ENCODE measurements at places on chromosomes 7 and 10.

- DNase-seq: no peak
Measured at GRCh38 chr10:71429929-71430328, 33.2 kb downstream of the CDH23 start.

- no peak for DNase-seq
Measured at GRCh38 chr7:150629347-150629746, 2.8 kb downstream of the GIMAP6 start.

GRCh38 chr7:105006367-105007136 lies 7.5 kb upstream of the KMT2E start:
- DNase-seq: no peak

GRCh38 chr10:77456414-77456813 lies 181.2 kb downstream of the KCNMA1 start:
- DNase-seq: no peak

GRCh38 chr7:131511774-131512535 lies 44.5 kb downstream of the PODXL start:
- DNase-seq: no peak

DNA sequence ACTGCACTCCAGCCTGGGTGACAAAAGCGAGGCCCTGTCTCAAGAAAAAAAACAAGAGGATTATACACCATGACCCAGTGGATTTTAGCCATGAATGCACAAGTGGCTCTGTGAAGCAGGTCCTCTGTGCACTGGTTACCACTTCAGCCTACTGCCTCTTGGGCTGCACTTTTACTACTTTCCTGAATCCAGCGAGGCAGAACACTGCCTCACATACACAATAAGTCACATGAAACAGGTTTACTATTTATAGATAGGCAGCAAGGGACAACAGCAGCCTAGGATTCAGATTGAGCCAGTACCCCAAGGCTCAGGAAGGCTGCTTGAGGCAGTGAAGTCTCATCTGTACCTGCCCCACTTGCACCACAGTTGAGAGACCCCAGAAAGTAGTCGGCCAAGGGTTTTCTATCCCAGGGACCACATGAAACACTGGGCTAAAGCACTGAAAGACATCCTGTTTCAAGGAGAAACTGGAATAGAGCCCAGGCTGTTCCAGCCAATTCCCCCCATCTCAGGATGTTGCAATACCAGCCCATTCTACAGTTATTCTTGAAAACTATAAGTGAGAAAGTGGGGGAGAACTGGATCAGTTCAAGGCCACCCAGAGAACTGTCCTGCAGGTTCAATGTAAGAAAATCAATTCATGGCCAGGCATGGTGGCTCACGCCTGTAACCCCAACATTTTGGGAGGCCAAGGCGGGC lies 10.3 kb upstream of the OGDH start:
- DNase-seq: no peak

DNA sequence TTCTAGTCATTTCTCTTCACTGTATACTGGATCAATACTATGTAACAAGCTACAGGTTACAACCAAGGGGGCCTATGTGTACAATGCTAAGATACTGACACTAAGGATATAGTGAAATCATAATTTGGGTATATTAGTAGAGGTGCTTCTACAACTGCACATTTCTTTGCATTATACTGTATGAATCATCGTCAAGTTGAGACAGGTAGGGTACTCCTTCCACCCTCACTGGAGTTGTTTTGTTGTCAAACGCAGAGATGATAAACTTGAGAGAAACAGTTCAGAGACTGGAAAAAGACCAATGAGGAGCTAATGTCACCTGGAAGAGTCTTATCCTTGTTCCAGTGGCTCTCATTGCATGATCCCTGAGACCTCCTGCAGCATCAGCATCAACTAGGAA lies 208.2 kb upstream of the PRPS1L1 start:
- DNase-seq: no peak

DNA sequence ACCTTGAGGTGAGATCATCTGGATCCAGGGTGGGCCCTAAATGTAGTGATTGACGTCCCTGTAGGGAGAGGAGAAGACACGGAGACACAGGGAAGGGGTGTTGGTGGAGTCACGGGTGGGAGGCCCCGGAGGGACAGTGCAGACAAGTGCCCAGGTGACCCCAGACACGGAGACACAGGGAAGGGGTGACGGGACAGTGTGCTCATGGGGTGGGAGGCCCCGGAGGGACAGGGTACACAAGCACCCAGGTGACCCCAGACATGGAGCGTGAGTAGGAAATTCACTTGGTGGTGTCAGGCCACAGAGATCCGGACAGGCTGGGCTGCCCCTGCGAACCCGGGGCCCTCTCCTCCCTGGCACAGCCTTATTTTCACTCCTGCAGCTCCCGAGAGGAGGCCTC lies 176.9 kb downstream of the PTPRN2 start:
- DNase-seq: no peak

DNA sequence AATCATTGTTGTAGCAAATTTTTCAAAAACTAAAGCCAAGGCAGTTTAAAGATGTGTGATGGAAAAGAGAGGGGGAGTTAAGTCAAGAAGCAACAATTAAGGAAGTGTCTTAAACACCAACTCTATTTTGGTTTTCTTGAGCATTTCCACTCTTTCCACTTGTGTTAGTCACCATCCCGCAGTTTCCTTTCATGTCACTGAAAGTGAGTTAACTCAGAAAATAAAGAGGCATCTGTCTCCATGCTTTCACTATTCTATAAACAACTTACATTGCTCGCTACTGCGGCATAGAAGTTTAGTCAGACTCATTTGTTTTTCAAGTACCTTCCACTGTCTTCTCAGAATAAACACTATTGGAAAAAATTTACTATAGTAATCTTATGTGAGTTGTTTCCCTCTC lies 284.9 kb upstream of the SEMA3D start:
- DNase-seq: no peak

DNA sequence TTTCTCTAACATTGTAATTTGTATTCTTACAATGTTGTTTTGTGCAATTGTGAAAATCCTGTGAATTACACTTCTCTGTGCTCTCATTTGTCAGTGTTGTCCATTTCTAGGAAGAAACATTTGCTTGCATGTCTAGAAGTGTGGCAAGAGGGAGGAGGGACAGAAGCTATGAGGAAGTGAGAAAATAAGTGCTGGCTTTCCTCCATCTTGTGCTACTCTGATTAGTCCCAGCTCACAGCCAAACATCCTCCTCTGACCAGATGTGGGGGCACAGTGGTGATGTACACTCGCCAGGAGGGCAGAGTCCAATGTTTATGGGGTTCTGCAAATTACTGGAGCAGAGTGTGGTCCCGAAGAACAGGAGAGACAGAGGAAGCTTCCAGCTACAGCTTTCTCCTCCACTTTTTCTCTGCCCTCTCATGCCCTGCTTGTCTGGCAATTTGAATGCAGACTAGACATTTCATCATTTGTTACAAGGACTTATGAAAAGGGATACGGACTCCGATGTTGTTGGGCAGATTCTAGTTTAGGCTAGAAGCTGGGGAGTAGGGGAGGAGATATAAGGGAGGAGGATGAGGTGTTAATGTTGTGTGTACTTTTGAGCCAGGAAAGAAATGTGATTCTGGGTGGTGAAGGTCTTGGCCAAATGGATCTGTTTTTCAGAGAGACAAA lies 131.0 kb upstream of the C1GALT1 start:
- DNase-seq: no peak

GRCh38 chr7:24943096-24943948 lies 36.7 kb downstream of the OSBPL3 start:
- DNase-seq: no peak

GRCh38 chr7:31083210-31083786 lies 31.2 kb downstream of the ADCYAP1R1 start:
- DNase-seq: no peak

- no peak for DNase-seq
Measured at GRCh38 chr7:151762583-151763245, 114.2 kb downstream of the PRKAG2 start.

DNA sequence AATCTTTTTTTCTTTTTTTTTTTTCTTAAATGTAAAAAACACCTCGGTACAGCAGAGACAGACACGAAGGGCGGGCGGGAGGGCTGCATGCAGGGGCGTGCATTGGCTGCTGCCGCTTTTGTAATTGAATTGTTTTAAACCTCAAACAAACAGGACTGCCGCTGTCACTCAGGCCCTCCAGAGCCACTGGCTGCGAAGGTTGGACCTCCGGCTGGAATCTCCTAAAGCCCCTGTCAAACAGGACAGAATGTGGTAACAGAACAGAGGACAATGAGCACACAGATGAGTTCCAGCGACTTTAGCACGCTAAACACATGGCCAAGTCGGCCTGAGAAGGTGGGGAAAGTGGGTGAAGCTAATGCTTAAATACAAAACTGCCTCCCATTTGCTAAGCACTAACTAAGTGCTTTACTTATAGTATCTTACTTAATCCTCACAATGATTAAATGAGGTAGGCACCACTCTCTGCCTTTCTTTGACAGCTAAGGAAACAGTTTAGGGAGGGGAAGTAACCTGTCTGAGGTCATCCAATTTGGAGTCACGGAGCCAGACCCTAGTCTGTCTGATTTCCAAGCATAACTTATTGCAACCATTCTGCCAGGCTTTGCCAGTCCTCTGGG lies 3.0 kb upstream of the NDST2 start:
- DNase-seq: no peak

DNA sequence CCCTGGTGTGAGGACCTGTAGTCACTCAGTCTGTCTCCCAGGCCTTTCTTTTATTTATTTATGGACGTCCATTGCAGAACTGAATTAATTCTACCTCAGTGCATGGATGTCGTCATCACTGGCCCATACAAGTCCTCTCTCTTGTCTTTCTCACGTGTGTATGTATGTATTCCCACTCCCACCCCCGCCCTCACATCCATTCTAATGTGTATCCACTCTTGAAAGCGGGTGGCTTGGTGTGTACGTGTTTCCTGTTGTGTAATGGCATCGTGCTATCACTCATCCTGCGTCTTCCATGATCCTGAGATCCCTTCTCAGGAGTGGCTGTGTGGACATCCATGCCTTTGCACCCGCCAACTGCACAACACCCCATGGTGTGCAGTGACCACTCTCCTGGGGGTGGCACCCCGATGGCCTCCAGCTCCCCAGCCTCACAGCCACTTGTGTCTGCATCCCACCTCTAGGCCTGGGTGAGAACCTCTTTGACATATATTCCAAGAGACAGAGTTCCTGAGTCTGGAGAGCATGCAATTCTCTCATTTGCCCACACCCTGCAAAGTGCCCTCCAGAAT lies 3.0 kb upstream of the AOC1 start:
- no peak for DNase-seq

DNA sequence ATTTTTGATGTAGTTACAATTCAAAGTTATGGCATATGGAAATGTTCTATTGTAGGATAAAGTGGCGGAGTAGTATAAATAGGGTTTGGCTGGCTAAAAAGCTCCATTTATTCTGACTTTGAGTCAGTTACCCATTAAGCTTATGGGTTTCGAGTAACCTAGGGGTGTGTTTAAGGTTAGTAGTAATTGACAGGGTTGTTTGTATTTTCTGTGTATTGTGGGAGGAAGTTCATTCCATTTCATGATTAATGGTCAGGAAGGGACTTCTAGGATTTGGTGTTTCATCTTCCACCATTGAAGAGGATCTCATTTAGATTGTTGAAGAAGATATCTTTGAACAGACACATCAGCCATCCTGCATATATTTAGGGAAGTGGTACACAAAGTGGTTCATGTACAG lies 75.0 kb downstream of the BICC1 start:
- DNase-seq: no peak

- DNase-seq: no peak
Measured at GRCh38 chr10:88271761-88272543, 311.2 kb downstream of the RNLS start.

GRCh38 chr7:130993671-130994365 lies 259.8 kb upstream of the KLF14 start:
- no peak for DNase-seq

DNA sequence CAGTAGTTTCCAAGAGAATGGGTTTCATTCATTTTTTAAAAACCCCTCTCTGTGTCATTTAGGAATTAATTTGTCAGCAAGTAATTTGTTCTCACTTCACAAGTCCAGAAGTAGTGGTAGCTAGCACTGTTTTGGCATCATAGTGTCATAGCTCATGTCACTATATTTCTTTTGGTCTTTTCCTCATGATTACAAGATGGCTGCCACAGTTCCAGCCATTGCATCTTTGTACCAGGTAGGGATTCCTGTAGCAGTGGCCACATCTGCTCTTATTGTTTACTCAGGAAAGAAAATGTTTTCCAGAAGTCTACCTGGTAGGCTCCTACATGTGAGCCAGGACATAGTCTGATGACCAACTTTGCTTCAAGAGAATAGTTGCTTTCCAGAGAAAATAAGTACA lies 16.2 kb downstream of the GALNT17 start:
- no peak for DNase-seq

GRCh38 chr7:45176091-45176490 lies 18.5 kb downstream of the RAMP3 start:
- DNase-seq: no peak

DNA sequence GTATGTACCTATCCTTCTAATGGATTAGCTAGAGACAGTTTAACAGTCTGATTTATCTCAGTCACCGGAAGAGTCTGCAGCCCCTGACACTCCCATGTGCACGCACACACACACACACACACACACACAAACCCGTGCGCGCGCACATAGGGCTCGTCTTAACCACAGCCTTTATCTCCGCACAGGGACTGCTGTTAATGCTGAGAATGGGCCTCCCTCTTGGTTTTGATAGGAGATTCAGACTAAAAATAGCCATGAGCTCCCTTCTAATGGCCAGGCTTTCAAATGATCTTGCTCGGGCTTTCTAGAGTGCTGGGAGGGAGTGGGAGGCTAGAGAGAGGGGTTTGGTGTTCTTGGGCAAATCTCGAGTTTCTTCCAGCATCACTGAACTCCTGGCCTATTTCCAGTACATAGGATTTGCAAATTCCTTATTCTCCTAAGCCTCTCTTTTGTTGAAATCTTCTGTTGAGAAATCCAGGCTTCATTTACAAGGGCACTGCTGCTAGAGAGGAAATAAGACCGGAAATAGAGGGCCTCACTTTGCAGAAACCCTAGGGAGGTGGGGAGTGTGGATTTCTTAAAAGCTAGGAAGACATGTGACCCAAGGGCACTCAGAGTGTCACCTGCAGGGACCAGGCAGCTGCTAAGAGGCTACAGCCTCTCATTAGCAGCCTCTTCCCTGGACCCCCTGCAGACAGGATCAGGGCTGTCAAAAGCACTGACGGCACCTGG lies 2.4 kb downstream of the TMEM72 start:
- DNase-seq: no peak

- DNase-seq: peak; percentile 4
Measured at GRCh38 chr7:39623732-39624441, 515 bp downstream of the RALA start.

DNA sequence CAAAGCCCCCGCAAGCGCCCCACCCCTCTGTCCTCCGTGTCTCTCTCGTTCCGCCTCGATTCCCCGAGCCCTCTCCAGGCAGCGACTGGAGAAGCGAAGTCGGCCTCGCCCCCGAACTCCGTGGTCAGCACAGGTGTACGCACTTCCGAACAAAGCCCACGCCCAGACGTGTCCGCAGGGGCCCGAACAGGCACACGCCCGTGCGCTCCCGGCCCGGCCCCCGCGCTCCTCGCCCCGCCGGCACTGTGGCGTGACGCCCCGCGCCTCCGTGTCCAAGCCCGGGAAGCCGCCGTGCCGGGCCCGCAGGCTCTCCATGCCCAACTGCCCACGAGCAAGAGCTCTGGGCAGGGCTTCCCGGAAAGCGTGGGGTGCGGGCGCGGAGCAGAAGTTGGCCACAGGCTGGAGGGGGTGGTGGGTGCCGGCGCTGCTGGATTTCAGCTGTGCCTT lies 662 bp downstream of the NRCAM start:
- no peak for DNase-seq

GRCh38 chr10:21721000-21721665 lies 187.1 kb downstream of the MLLT10 start:
- DNase-seq: no peak

- no peak for DNase-seq
Measured at GRCh38 chr7:129908181-129908580, 44.6 kb downstream of the UBE2H start.
